Kidney (tissue), 22 donors: ENCODE measurements at places on chromosomes 12 and 14.

DNA sequence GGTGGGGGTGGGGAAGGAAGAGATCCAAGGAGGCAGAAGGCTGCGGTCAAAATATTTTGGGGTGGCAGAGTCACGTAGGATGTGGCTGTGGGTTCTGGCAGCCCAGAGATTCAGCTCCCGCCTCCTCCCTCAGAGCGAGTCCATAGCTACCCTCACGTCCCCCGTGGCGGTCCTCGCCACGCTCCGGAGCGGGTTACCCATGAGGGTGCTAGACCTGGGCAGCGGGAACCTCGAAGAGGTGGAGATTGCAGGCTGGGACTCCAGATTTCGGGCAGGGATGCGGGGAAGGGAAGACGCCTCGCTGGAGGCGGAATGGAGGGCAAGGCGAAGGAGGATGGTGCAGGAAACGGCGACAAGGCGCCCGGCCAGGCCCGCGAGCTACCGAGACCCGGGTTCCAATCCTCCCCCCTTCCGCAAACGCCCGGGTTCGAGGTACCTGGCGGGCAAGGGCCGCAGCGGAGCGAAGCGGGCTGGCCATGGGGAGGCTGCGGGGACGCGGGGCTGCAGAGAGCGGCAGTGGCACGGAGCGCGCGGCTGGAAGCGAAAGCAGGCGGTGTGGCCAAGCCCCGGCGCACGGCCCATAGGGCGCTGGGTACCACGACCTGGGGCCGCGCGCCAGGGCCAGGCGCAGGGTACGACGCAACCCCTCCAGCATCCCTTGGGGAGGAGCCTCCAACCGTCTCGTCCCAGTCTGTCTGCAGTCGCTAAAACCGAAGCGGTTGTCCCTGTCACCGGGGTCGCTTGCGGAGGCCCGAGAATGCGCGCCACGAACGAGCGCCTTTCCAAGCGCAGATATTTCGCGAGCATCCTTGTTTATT is 46.2 kb downstream of the BCAT1 start:
- DNase-seq = peak; percentile 38

- no peak for DNase-seq
Observed at GRCh38 chr14:60266021-60266937, 17.3 kb downstream of the PPM1A start.

DNA sequence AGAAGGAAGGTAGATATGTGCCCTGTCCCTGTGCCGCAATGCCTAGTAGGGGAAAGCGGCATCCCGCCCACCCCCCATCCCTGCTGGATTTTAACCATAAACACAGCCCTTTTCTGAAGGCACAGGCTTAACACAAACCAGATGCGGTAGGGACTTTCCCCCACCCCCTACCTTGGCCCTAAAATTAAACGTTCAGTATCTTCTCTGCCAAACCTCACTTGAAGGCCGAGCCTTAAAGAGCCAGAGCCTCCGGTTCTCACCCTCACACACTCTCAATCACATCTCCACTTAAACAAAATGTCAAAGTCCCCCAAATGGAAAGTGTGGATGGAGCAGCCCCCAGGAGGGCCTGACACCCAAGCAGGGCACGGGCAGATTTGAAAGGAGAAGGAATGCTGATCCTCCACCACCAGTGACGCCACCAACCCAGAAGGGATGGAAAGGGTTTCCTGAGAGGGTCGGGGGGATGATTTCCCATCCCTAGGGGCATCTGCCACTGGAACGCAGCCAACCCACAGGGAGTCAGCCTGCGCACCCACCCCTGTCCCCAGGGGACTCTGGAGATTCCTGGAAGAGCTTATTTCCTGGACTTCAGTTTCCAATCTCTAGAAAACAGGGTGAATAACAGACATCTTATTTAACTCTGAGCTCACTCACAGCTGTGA is 26.4 kb downstream of the ACTN1 start:
- no peak for DNase-seq

DNA sequence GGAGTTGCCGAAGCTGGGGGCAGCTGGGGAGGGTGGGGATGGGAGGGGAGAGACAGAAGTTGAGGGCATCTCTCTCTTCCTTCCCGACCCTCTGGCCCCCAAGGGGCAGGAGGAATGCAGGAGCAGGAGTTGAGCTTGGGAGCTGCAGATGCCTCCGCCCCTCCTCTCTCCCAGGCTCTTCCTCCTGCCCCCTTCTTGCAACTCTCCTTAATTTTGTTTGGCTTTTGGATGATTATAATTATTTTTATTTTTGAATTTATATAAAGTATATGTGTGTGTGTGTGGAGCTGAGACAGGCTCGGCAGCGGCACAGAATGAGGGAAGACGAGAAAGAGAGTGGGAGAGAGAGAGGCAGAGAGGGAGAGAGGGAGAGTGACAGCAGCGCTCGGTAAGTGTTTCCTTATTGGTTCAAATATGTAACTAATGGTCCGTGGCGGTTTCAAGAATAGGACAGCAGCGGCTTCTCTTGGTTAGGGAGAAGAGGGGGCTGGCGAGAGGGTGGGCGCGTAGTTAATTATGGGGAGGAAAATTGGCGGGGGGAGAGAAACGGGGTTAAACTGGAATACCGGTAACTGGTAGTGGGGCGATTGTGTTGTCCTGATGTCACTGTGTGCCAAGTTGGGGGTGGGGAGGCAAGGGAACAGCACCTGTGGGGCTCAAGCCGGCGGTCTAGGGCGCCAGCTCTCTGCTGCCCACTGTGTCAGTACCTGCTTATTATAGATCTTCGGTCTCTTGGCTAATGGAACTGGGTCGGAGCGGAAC is 8.4 kb downstream of the HOXC8 start:
- DNase-seq = peak; percentile 87

DNA sequence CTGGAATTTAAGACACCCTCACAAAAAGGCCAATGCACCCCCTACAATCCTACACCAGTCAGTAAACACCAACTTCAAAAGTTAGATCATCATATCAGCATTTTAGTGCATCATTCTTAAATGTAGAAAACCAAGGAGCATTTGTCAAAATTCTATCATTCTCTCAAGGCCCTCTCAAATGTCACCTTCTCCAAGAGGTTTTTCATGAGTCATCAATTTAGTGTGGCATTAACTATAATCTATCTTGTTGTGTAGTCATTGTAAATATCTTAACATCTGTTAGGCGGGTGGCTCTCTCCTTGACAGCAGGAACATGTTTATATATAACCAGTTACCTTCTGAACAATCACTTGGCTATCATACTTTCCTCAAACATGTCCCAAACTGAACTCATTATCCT is 62.1 kb upstream of the G2E3 start:
- no peak for DNase-seq
